ENCODE measurements at places on chromosomes 16 and 17. TPM values are rescaled to one million over a fixed set of nuclear protein-coding genes. Genes with fewer than 3 reads are reported as not detected.

DNA sequence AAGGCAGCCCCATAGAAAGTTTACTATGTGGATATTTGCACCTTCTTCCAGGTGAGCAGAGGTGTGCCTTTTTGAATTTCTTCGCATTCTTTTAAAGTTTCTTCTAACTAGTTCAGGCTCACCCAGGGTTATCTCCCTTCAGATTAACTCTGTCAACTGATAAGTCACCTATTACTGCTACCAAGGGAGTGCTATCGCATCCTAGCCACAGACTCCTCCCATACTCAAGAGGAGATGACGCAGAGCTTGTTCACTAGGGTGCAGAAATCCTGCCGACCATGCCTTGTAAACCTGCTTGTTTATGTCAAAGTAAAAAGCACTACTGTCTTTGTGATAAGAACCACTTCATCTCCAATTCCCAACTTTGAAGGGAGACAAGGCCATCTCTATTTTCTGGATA lies 390.1 kb downstream of the RBFOX1 start:
- DNase-seq = no peak

GRCh38 chr16:50038756-50039529 lies 13.9 kb downstream of the CNEP1R1 start:
- peak; percentile 64 for DNase-seq

DNA sequence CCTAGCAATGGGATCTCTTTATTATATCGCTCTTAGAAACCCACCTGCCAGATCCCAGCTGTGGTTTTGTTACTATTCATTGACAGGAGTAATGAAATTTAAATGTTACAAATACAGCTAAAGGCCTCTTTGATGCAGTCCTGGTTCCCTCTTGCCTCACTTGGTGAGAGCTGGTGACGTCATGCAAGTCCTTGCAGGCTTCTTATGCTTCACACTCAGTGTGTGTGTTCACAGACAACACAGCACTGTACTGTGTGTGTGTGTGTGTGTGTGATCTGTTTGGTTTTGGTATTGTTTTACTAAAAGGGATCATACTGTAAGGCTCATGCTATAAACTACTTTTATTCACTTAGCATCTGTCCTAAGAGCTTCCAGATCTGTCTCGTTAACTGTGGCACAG lies 75.0 kb downstream of the USP22 start:
- DNase-seq = no peak

DNA sequence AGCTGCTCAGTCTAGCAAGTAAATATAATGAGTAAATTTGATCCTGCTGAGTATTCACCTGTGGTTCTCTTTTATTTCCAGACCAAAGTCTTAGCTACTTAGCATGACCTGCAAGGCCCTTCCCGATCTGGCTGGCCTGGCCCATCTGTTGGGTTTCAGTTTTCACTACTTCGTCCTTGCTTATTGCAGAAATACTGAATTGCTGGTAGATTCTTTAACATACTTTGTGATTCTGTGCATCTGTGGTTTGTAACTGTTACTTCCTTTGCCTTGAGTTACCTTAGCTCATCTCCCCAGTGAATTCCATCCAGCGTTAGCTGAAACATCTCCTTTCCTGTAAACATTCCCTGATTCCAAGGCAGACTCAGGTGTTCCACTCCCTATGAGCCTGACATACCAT lies 131.1 kb downstream of the PHKB start:
- no peak for DNase-seq

DNA sequence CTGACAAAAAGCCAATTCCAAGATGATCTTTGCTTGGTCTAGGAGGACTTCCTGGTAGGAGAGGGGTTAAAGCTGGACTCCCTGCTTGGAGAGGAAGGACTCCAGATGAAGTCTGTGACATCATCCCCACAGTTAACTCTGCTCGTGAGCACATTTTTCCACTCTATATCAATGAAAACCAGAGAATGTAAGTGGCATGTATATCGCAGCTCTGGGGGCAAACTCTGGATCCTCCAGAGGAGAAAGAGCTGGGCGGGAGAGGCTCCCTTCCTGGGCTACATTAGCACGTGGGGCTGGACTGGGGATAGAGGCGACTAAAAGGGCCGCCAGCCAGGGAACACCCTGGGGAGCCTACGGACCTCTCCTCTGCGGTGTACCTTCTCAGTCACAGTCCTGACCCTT lies 34.1 kb downstream of the HIC1 start:
- DNase-seq = no peak

GRCh38 chr16:11681976-11682654 lies 13.9 kb downstream of the SNN start:
- DNase-seq = no peak

- DNase-seq = no peak
Observed at GRCh38 chr17:78272914-78273258, 41.5 kb downstream of the TMEM235 start.

DNA sequence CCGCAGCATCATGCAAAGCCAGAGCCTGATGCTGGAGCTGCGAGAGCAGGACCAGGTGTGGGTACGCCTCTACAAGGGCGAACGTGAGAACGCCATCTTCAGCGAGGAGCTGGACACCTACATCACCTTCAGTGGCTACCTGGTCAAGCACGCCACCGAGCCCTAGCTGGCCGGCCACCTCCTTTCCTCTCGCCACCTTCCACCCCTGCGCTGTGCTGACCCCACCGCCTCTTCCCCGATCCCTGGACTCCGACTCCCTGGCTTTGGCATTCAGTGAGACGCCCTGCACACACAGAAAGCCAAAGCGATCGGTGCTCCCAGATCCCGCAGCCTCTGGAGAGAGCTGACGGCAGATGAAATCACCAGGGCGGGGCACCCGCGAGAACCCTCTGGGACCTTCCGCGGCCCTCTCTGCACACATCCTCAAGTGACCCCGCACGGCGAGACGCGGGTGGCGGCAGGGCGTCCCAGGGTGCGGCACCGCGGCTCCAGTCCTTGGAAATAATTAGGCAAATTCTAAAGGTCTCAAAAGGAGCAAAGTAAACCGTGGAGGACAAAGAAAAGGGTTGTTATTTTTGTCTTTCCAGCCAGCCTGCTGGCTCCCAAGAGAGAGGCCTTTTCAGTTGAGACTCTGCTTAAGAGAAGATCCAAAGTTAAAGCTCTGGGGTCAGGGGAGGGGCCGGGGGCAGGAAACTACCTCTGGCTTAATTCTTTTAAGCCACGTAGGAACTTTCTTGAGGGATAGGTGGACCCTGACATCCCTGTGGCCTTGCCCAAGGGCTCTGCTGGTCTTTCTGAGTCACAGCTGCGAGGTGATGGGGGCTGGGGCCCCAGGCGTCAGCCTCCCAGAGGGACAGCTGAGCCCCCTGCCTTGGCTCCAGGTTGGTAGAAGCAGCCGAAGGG lies 24.2 kb downstream of the C1QTNF1 start:
- peak; percentile 71 for DNase-seq

DNA sequence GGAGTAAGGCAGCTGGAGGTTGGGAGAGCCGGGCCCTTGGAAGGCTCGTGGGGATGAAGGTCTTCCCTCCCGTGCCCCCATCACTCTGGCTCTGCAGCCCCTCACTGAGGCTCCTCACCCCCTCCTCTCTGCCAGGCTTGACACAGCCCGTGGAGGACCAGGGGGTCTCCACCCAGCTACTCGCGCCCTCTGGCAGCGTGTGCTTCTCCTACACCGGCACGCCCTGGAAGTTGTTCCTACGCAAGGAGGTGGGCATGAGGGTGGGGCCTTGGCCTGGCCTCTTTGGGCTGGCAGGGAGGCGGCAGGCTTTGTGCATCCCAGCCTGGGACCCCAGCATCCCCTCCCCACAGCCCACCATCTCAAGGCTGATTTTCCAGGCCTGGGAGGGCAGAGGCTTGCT lies 15.6 kb upstream of the SMIM5 start:
- no peak for DNase-seq

Gene MARVELD3
- total RNA-seq = not detected

Gene KRT15
- not detected for total RNA-seq

DNA sequence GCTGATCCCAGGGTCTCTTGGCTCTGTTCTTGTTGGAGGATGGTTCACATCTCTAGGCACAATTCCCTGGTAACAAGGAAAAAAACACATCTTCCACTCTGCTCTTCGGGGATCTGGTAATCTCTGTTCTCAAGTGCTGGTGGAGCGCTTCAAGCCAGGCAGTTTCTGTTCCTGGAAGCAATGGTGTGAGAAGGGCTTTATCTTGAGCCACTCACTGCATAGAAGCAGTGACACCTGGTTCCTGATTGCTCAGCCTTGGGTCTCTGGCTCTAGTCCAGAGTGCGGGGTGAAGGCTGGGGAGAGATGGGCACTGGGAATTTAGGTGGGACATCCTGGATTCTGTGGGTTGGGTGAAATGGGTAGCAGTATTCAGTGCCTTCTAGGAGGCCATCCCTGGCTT lies 14.1 kb downstream of the AKAP1 start:
- DNase-seq = no peak

GRCh38 chr17:81641825-81642489 lies 5.0 kb downstream of the TSPAN10 start:
- DNase-seq = no peak

GRCh38 chr17:79154951-79155585 lies 80.4 kb downstream of the ENGASE start:
- no peak for DNase-seq

Gene ELMO3
- 1.8 TPM for total RNA-seq

- DNase-seq = peak; percentile 81
Observed at GRCh38 chr17:6753006-6753445, 2.8 kb upstream of the XAF1 start.

- DNase-seq = no peak
Observed at GRCh38 chr16:14961405-14962186, 13.2 kb upstream of the PDXDC1 start.

GRCh38 chr17:5122586-5123342 lies 6.9 kb downstream of the USP6 start:
- DNase-seq = peak; percentile 16

DNA sequence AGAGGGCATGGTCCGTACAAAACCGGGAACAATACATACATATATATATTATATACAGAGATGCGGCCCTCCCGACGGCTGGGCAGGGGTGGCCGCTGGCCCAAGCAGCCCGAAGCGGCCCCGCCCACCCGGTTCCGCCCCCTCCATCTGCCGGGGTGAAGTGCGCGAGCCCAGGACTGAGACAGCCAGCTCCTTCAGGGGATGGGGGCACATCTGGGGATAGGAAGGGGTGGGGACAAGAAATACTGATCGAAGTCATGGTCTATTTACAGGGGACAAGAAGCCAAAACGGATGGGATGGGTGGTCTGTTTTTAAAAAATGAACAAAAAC lies 3.8 kb upstream of the SAMD14 start:
- DNase-seq = no peak

Gene GAS2L2
- not detected for total RNA-seq

Gene NPW
- not detected for total RNA-seq

Gene CCL2
- 11.8 TPM for total RNA-seq

DNA sequence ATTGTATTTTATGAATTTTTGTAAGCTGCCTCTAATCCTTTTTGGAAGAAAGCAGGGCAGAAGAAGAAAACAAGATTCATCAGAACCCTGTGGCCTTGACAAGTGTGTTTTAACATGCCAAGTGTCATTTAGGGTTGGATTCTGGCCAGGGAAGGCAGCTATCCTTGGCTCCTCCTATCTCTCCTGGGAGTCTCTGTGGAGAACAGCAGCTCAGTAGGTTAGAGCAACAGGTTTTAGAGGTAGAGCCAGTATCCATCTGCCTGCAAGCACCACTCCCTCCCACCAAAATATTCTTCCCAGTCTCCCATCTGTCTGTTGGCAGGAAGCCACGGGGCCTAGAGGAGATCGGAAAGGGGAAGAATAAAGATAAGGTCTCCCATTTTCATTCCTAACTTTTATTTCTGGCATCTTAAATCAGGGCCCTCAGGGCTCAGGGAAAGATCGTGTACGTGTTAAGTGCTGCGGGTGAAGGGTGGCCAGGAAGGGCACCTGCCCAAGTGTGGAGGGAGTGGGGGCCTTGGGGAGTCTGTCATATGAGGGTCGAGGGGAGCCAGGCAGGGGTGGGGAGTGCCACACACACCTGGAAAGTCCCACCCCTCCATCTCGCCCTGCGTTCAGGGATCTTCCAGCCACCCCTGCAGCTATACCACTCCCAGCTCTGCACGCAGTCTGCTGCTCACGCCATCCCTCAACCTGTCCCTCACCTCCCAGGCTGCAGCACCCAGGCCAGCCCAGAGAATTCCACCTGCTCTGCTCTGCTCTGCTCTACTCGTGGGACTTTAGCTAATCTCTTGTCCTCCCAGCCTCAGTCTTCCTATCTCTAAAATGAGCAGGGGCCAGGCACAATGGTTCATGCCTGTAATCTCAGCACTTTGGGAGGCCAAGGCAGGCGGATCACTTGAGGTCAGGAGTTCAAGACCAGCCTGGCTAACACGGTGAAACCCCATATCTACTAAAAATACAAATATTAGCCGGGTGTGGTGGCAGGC lies 17.1 kb upstream of the CPSF4L start:
- no peak for DNase-seq

Gene NDEL1
- 30.3 TPM for total RNA-seq

- no peak for DNase-seq
Observed at GRCh38 chr17:12592941-12593340, 72.7 kb upstream of the MYOCD start.

Gene SMIM5
- 18.2 TPM for total RNA-seq

DNA sequence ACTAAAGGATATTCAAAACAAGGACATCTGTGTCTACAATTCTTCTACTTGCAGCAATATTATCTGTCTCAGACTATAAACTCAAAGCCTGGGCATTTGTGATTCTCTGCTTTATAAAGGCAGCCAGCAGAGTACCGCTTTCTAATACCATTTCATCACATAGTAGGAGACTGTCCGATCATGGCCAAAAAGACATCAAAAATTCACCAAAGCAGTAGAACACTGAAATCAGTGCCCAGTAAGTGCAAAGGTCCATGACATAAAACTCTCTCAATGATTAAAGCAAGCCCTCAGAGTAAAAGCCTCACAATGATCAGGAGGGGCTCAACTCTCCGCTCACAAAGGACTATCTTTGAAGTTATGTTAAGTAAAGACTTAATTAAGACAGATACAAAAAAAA lies 23.0 kb downstream of the ERN1 start:
- no peak for DNase-seq

DNA sequence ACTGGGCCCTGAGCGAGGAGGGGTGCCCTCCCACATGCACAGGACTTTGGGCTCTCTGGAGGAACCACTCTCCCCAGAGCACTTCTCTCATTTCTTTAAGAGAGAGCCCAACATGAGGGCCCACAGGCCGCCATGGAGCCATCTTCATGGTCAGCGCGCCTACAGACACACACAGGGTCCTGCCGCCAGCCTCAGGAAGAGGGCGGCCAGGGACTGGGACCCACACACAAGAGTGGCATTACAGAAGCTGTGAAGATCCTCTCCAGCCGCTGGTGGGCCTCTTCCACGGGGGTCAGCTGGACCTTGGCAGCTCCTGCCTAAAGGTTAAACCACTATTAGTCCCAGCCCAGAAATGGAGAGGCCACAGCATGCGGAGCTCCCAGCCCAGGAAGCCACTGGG lies 54.5 kb downstream of the MYO18A start:
- DNase-seq = peak; percentile 18

GRCh38 chr17:68656666-68657065 lies 55.5 kb upstream of the FAM20A start:
- DNase-seq = no peak

Gene IL17C
- total RNA-seq = not detected

Gene HOXB2
- 2.1 TPM for total RNA-seq

DNA sequence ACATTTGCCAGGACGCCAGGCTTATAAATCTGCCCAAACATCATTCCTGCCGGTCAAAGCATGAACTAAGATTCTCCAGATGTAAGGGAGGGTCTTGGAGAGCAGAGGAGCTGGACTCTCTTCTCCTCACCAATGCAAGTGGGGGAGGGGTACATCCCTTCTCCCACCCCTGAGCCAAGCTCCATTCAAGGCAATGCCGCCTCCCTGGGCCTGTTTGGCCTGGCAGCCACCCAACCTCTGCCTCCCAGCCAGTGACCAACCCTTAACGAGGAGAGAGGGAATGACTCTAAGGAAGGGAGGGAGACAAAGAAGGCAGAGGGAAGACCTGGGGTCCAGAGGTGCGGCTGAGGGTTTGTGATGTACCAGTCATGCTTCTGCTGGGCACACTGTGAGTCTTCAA lies 13.8 kb downstream of the C17orf50 start:
- peak; percentile 48 for DNase-seq
